ENCODE measurements at places on chromosomes 5 and 9. TPM values are rescaled to one million over a fixed set of nuclear protein-coding genes. Genes with fewer than 3 reads are reported as not detected.

- no peak for DNase-seq
These were observed 69.3 kb downstream of the DENND1A start for GRCh38 chr9:123860603-123861002.

DNA sequence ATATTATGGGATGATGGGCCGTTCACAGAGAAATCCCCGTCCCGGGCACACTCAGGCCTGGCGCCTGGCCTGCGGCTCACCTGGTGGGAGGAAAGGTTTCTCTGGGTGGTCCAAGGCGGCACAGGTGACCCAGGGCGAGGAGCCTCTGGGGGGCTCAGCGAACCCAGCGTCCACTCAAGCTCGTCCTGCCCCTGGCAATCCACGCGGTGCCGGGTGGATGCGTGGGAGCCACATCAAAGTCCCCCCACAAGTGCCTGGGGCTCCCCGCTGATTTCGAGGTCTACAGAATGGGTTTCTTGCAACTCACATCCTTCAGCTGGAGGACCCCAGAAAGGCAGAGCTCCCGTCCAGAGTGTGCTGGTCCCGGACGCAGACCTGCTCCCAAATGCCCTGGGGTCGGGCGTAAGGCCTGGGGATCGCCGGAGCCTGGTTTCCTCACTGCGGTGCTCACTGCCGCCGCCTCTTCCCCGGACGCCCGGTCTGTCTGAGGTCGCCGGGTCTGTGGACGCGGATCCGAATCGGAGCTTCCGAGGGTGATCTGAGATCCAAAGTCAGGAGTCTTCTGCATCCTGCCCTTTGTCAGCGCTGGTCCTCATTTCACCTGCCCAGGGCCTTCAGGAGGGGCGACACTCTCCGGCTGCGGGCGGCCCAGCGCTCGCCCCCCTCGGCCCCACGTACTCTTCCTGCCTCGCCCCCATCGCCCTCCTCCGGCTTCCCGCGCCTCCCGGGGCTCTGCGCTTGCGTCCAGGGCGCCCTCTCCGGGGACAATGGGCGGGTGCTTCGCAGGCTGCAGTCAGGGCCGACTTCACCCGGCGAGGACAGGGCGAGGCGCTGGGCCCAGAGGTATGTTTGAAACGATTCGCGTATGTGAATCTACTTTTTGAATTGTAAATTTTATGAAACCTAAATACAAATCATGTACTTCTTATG, 20.0 kb upstream of the RUFY1 start:
- peak; percentile 51 for DNase-seq

- DNase-seq: peak; percentile 68
These were observed 7.0 kb upstream of the IL12B start for GRCh38 chr5:159337016-159337955.

- no peak for DNase-seq
These were observed 50.7 kb upstream of the VLDLR start for GRCh38 chr9:2570615-2571479.

- DNase-seq: no peak
These were observed 92.9 kb downstream of the GLDC start for GRCh38 chr9:6552498-6553121.

- no peak for DNase-seq
These were observed 96.7 kb upstream of the SEMA6A start for GRCh38 chr5:116671211-116671736.

DNA sequence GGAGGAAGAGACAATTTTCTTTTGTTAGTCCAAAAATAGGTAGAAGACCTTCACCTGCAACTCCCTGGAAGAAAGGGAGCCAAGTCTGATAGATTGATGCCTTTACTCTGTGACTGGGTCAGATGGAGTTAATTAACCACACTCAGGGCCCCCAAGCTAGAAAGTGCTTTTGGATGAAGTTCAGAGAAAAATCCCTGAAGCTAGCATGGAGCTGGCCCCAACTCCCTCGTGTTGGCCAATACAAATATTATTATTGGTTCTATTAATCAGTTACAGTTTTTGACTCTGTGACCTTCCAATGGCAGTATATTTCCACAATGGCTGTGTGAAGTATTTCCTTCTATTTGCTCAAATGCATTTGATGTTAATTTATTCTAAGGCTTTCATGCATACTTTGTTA, 1753.5 kb downstream of the EFNA5 start:
- DNase-seq: no peak

OGN gene
- not detected for total RNA-seq

GPR151 gene
- total RNA-seq: not detected

STK32A gene
- total RNA-seq: not detected

CAMK4 gene
- total RNA-seq: 71.8 TPM

NEUROG1 gene
- total RNA-seq: not detected

- DNase-seq: no peak
These were observed 978 bp upstream of the BRD3OS start for GRCh38 chr9:134024214-134024792.

BRINP1 gene
- total RNA-seq: not detected

ADAM19 gene
- total RNA-seq: 229 TPM

RASA1 gene
- total RNA-seq: 21.9 TPM

MYORG gene
- 1.6 TPM for total RNA-seq

DNA sequence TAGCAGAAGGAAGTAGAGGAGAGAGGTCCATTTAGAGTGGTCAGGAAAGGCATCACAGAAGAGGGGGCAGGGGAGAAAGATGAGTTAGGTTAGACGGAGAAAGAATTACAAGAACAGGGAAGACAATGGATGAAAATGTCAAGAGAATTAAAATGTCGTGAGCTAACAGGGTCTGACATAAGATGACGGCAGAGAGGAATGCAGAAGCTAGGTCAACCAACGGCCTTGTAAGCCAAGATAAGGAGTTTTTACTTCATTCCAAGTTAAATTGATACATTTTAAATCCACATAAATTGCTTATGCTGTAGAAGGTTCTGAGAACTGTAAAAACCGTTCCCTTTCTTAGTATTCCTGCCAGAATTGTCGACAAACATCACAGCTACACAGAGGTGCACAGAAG, 896.9 kb upstream of the DMAC1 start:
- DNase-seq: no peak

DNA sequence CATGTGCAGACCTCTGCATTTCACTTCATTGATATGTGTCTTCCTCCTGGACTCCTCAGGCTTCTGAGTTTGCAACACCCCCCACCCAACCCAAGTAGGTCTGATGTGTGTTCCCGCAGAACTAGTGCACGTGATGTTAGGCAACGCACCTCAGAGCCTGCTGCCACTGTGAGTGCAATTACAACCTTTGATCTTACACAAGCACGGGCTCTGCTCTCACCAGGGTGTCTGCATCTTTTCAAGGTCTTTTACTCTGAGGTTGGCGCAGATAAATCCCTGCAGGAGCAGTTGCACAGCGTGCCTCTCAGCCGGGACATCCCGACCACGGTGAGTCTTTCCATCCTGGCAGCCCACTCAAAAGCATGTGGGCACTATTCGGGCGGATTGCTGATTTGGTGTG, 80.1 kb downstream of the EGFLAM start:
- no peak for DNase-seq

DNA sequence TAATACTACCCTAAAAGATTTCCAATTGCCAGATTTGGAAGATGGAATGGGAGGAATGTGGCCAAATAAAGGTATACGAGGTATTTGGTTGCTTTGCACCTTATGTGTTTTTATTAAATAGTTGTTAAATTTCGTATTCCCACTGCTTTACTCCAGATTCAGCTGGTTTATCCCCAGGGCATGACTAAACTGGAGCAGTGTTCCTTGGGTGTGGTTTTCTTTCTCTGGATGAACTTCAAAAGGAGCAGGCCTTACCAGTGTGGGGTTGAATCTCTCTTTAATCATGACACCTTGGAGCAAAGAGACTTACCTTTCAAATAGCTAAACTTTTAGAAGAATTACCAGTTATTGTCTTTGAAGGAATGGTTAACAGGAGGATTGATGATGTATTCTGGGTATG, 121.7 kb upstream of the BNC2 start:
- no peak for DNase-seq

MAML1 gene
- total RNA-seq: 38.3 TPM

GRCh38 chr9:35114113-35114839, 1.4 kb downstream of the ATOSB start:
- DNase-seq: peak; percentile 79

PCAT7 gene
- not detected for total RNA-seq

AK1 gene
- 21.0 TPM for total RNA-seq

DNA sequence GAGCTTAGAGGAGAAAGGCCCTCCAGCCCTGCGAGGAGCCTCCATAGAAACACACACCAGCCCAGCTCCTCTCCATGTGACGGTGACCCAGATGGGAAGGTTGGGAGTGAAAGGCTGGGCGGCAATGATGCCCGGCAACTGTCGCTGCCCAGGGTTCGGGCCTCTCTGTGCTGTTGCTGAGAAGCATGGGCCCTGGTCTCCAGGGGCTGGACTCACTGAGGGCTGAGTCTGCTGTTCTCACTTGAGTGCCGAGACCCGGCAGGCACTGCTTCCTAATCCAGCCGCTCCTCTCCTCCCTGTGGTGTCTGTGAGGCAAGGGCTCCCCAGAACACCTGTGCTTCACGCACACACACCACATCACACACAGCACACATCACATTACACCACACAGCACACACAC, 493.6 kb downstream of the GADD45G start:
- no peak for DNase-seq

DNA sequence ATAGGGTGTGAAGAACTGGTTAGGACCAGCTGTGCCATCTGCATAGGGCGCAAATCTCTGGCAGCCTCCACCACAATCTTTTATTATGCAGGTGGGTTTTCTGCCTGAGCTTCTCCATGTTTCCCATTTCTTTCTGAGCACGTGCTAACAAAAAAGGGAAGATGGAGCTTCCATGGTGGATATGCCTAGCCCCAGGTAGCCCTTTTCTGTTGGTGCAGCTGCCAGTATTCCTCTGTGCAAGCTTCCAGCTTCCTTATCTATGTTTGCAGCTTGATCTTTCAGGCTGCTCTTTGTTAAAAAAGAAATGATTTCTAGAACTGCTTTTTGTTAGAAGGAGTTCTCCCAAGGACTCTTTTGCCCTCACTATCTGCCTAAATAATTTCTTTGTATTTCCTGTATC, 95.0 kb upstream of the EPB41L4A start:
- no peak for DNase-seq

DNA sequence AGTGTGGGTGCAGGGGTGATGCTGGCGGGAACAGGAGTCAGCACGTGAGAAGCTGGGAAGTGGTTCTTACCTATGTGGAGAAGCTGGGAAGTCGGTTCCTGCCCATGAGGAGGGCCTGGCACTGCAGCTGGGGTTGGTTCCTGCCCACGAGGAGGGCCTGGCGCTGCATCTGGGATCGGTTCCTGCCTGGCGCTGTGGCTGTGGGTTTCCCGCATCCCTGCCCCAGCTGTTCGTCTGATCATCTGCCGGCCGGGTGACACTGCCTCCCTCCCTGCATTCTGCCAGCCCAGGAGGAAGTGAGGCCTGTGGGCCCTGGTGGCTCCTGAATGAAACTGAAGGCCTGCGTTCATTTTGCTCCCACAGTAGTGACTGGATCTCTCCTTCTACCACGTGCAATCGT, 5.1 kb downstream of the OBP2A start:
- no peak for DNase-seq

- no peak for DNase-seq
These were observed 585.3 kb downstream of the EBF1 start for GRCh38 chr5:158514319-158514985.

- DNase-seq: no peak
These were observed 320.1 kb downstream of the MTRR start for GRCh38 chr5:8188874-8189565.

- DNase-seq: no peak
These were observed 244.7 kb upstream of the GRAMD2B start for GRCh38 chr5:126178521-126178920.

GRCh38 chr9:81885602-81886001, 42.6 kb upstream of the SPATA31D4 start:
- no peak for DNase-seq

NME5 gene
- total RNA-seq: not detected

GRCh38 chr5:164818445-164818844, 1313.0 kb downstream of the MAT2B start:
- no peak for DNase-seq

- DNase-seq: peak; percentile 51
These were observed 77.4 kb upstream of the DMRT1 start for GRCh38 chr9:764105-764524.

GRCh38 chr9:117145081-117145480, 269.8 kb downstream of the ASTN2 start:
- no peak for DNase-seq

GRCh38 chr5:68240202-68240601, 24.6 kb downstream of the PIK3R1 start:
- no peak for DNase-seq

GRCh38 chr5:73544429-73545402, 20.7 kb downstream of the ANKRA2 start:
- no peak for DNase-seq

- DNase-seq: no peak
These were observed 3.8 kb downstream of the BRINP1 start for GRCh38 chr9:119365291-119366027.

TEX48 gene
- 0.68 TPM for total RNA-seq

TYRP1 gene
- not detected for total RNA-seq

SPINK1 gene
- not detected for total RNA-seq
